Placental pericyte (primary cell): ENCODE measurements at places on chromosomes 6 and 20. TPM values are rescaled to one million over a fixed set of nuclear protein-coding genes. Genes with fewer than 3 reads are reported as not detected.

Gene HMGCLL1
- total RNA-seq: not detected in 2 replicates

Gene CYP21A2
- total RNA-seq: not detected in 2 replicates

Gene ADISSP
- total RNA-seq: 13.8 and 31.2 TPM in 2 replicates

Gene FRK
- total RNA-seq: 0.29 and 0.44 TPM in 2 replicates

Gene CYP24A1
- total RNA-seq: 0.29 and 0.66 TPM in 2 replicates

Gene PGBD1
- total RNA-seq: 2.0 and 8.2 TPM in 2 replicates

Gene RAB23
- total RNA-seq: 44.0 and 46.8 TPM in 2 replicates

Gene PRND
- not detected in 2 replicates for total RNA-seq

Gene HLA-DRB1
- total RNA-seq: 0.14 TPM in 1 of 2 replicates, not detected in the other

Gene ARG1
- not detected in 2 replicates for total RNA-seq

Gene TNFRSF6B
- 3.9 and 35.9 TPM in 2 replicates for total RNA-seq

Gene ECI2
- total RNA-seq: 88.4 and 132 TPM in 2 replicates

Gene BPIFA1
- not detected in 2 replicates for total RNA-seq

Gene PFDN4
- 71.7 and 279 TPM in 2 replicates for total RNA-seq

Gene ULBP2
- total RNA-seq: 9.2 and 11.5 TPM in 2 replicates

Gene STMND1
- total RNA-seq: not detected in 2 replicates

Gene HCK
- total RNA-seq: not detected in 2 replicates

Gene LINC00237
- not detected in 2 replicates for total RNA-seq

Gene BPIFB2
- total RNA-seq: not detected in 2 replicates

Gene HTR1E
- not detected in 2 replicates for total RNA-seq

Gene HLA-DQB1
- total RNA-seq: 0.43 TPM in 1 of 2 replicates, not detected in the other

Gene PNLDC1
- total RNA-seq: not detected in 2 replicates

Gene OARD1
- total RNA-seq: 6.4 and 7.0 TPM in 2 replicates

Gene MICB
- total RNA-seq: 22.5 and 49.2 TPM in 2 replicates

Gene BNIP5
- total RNA-seq: not detected in 2 replicates

Gene OPRM1
- total RNA-seq: not detected in 2 replicates

Gene BMP5
- total RNA-seq: not detected in 2 replicates

Gene COL19A1
- under 0.01 and 1.9 TPM in 2 replicates for total RNA-seq

Gene SNAP91
- under 0.01 TPM in 1 of 2 replicates, not detected in the other for total RNA-seq
